ENCODE measurements at places on chromosomes 3 and 15. TPM values are rescaled to one million over a fixed set of nuclear protein-coding genes. Genes with fewer than 3 reads are reported as not detected.

- H3K36me3 ChIP-seq = no peaks in the 10 kb centered on the region
- H3K4me3 ChIP-seq = no peak overlapping the region
- no peak overlapping the region for H3K27ac ChIP-seq
- DNase-seq = no peak
- H3K27me3 ChIP-seq = peaks cover 4% of the 10 kb centered on the region
Observed at GRCh38 chr3:184578218-184578617, 16.6 kb downstream of the EPHB3 start.

The ARRDC4 gene
- 6.8 TPM for total RNA-seq

GRCh38 chr15:62559381-62559733 is 394.3 kb upstream of the C2CD4B start:
- DNase-seq = no peak
- H3K27ac ChIP-seq = no peak overlapping the region
- H3K27me3 ChIP-seq = no peaks in the 10 kb centered on the region
- no peaks in the 10 kb centered on the region for H3K36me3 ChIP-seq
- H3K4me3 ChIP-seq = no peak overlapping the region
- H3K4me1 ChIP-seq = no peaks in the 10 kb centered on the region

GRCh38 chr3:155443815-155444214 is 150.3 kb upstream of the STRIT1 start:
- H3K27ac ChIP-seq = no peak overlapping the region
- H3K36me3 ChIP-seq = no peaks in the 10 kb centered on the region
- DNase-seq = no peak
- no peaks in the 10 kb centered on the region for H3K27me3 ChIP-seq
- no peak overlapping the region for H3K4me3 ChIP-seq

- no peaks in the 10 kb centered on the region for H3K4me1 ChIP-seq
- no peak for DNase-seq
- H3K27me3 ChIP-seq = no peaks in the 10 kb centered on the region
Observed at GRCh38 chr15:85865070-85865684, 70.5 kb upstream of the KLHL25 start.

DNA sequence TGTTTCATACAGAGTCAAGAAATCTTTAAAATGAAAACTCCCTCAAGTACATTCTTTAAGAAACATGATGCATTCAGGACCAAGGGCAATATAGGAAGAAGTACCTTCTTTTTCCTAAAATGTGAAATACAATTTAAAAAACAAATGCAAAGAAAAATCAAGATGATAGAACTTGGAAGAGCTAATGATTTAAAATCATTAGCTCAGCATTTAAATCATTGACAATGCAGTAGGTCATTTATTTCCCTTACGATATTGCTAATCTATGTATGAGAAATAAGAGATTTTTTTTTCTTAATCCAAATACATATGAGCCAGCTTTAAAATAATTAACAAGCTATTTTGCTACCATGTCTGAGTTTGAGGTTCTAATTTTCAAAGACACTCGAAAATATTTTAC is 105.5 kb downstream of the HHLA2 start:
- no peaks in the 10 kb centered on the region for H3K36me3 ChIP-seq
- H3K4me1 ChIP-seq = no peaks in the 10 kb centered on the region
- no peak overlapping the region for H3K27ac ChIP-seq
- H3K27me3 ChIP-seq = no peaks in the 10 kb centered on the region
- H3K4me3 ChIP-seq = no peak overlapping the region
- DNase-seq = no peak

DNA sequence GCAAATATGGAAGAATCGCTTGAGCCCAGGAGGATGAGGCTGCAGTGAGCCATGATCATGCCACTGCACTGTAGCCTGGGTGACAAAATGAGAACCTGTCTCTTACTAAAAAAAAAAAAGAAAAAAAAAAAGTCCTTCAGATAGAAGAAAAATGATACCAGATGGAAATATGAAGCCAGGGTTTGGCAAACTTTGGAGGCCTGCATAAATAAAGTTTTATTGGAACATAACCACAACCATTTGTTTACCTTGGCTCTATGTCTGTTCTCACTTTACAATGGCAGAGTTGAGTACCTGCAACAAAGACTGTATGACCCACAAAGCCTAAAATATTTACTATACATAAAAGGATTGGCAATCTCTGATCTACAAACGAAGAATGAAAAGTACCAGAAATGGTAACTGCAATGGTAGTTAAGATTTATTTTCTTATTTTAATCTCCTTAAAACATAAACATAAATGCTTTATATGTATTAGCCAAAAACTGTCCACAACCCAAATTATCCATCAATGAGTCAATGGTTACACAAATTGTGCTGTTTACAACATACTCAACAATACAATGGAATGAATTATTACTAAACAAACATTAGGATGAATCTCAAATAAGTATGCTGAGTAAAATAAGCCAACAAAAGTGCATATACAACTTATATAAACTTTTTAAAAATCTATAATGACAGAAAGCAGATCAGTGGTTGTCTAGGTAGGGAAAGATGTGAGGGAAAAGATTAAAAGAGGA is 41.8 kb downstream of the GOLGB1 start:
- H3K27ac ChIP-seq = no peak overlapping the region
- H3K36me3 ChIP-seq = peaks cover 11% of the 10 kb centered on the region
- H3K27me3 ChIP-seq = no peaks in the 10 kb centered on the region

- H3K4me3 ChIP-seq = no peak overlapping the region
- no peaks in the 10 kb centered on the region for H3K27me3 ChIP-seq
- no peaks in the 10 kb centered on the region for H3K4me1 ChIP-seq
- DNase-seq = no peak
Observed at GRCh38 chr3:55202326-55202725, 274.5 kb upstream of the LRTM1 start.

- H3K4me1 ChIP-seq = no peaks in the 10 kb centered on the region
- H3K27ac ChIP-seq = no peak overlapping the region
- no peak for DNase-seq
- no peaks in the 10 kb centered on the region for H3K27me3 ChIP-seq
- H3K36me3 ChIP-seq = peaks cover 16% of the 10 kb centered on the region
Observed at GRCh38 chr15:34241376-34242330, 16.8 kb downstream of the EMC4 start.
